ENCODE measurements at places on chromosomes 11 and 22.

DNA sequence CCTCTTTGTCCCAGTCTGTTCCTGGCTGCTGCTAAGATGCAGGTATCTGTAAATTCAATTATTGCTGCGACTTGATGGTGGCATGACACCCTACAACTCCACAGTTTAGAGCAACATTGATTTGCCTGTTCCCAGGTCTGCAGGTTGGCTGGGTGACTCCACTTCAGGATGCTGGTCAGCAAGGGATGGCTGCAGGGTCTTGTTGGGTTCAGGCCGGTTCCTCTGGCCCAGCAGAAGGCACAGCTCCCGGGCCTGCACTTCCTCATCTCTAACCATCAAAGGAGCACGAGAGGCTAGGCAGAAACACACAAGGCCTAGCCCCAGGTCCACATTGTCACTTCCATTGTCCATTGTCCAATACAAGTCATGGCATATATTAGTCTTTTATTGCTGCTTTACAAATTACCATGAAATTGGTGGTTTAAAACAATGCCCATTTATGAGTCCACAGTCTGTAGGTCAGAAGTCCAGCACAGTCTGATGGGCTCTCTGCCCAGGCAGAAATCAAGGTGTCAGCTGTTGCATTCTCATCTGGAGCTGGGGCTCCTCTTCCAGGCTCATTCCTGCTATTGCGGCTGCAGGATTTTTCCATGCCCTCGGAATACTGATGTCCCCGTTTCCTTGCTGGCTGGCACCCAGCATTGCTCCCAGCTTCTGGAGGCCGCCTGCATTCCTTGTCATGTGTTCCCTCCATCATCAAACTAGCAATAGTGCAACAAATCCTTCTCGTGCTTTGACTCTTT lies 96.6 kb upstream of the LMO1 start:
- DNase-seq, result no peak

- no peak for DNase-seq
Measured at GRCh38 chr11:24324211-24324610, 172.6 kb upstream of the LUZP2 start.

DNA sequence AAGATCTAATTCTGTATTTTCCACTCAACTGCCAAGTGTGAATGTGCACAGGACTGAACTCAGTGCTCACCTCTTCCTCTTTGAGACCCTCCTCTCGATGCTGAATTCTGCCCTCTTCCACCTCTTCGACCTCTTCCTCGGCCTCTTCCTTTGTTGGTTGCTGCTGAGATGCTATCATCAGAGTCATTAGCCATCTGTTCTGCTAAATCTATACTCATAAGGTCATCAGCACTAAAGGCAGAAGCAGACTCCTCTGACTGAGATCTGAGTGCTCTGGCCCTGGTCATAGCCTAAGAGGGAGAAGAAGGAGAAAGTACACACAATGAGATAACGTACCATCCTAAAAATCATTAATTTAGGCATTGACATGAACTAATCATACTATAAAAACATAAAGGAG lies 45.9 kb upstream of the GPR83 start:
- no peak for DNase-seq

DNA sequence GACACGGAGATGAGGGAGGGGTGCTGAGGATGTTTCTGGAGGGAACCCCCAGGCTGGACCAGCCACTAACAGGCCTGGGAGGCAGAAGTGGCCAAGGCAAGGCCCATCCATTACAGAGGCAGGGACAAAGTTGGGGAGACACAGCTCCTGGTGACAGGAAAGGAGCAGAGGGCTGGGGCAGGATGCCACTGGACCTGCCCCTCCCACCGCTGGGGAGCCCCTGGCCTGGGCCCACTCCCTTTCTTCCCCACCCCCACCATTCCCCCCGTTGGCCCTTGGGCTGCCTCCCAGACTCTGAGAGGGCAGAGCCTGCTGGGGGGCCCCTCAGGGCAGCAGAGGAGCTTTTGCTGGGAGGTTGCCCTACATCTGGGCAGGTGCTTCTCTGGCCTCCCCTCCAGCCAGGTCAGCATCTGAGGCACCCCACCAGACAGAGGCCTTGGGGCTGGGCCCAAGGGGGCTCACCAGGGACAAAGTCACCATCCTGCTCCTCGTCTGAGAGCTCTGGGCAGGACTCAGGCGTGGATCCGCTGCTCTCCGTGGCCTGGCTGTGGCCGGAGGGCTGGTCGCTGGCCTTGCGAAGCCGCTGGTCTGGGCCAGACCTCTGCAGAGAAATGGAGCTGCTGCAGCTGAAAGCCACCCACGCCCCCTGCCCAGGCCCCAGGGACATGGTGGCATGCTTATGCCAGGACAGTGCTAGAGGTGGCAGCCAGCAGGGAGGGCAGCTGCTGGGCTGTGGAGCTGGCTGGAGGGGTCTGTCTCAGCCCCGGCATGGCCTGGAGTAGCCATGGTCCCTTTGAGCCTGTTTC lies 33.1 kb upstream of the CARS1 start:
- DNase-seq, result no peak

DNA sequence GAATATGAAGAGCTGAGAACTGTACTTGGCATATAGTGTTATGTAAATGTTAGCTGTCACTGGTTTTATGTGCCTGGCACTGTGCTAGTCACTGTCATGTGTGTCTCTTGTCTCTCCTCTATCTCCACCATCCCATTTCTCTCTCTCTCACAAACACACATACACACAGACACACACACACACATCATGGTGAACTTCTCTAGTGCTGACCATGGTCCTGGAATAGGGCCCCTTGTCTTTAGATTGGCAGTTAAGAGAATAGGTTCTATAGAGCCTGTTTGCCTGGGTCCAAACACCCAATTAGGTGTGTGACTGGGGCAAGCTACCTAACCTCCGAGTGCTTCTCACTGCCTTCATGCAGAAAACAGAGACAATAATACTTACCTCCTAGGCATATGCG lies 109.7 kb upstream of the NARS2 start:
- DNase-seq, result no peak

- DNase-seq, result peak; percentile 14
Measured at GRCh38 chr11:70825893-70826540, 426.4 kb downstream of the SHANK2 start.

GRCh38 chr11:8206251-8207079 lies 37.6 kb upstream of the RIC3 start:
- peak; percentile 90 for DNase-seq

GRCh38 chr22:40631925-40632324 lies 4.6 kb downstream of the MRTFA start:
- no peak for DNase-seq

GRCh38 chr11:64132191-64132771 lies 33.6 kb downstream of the MACROD1 start:
- peak; percentile 46 for DNase-seq

DNA sequence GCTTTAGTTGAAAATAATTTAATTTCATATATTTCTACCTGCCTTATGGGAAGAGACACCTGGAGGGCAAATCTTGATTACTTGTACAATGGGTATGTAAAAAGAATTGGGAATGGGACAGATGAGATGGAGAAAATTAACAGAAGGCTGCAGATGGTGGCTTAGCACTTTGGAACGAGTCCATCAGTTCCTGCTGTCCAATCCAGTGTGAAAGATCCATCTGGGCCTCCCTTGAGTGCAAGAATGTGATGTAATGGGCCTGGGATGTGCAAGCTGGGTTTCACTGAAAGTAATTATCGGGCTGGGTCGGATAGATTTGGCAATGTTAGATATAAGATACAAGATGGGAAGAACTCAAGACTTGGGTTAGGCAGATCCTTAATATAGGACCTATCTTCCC lies 42.0 kb downstream of the CECR2 start:
- peak; percentile 61 for DNase-seq

- DNase-seq, result peak; percentile 80
Measured at GRCh38 chr11:8699903-8700302, 17.3 kb downstream of the RPL27A start.

DNA sequence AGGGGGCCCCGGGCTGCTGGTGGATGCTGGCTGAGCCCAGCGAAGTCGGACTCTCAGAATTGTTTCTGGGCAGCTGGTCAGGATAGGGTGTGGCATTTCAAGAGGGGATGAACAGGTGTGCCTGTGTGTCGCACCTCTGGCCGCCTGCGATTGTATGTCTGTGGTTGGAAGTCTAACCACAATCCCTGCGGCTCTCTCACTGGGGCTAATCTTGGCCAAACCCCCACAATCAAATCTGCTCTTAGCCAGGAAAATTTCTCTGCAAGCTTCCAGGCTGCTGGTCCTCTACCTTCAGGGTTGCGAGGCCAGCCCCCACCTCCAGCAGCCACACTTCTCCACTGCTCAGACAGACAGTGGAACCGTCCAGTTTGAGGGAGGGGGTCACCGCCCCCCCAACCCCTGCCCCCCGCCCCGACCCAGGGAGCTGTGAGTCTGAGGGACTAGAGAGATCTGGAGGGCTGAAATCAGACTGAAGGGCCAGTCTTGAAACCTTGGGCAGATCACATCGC lies 953 bp downstream of the ATG16L2 start:
- DNase-seq, result no peak

DNA sequence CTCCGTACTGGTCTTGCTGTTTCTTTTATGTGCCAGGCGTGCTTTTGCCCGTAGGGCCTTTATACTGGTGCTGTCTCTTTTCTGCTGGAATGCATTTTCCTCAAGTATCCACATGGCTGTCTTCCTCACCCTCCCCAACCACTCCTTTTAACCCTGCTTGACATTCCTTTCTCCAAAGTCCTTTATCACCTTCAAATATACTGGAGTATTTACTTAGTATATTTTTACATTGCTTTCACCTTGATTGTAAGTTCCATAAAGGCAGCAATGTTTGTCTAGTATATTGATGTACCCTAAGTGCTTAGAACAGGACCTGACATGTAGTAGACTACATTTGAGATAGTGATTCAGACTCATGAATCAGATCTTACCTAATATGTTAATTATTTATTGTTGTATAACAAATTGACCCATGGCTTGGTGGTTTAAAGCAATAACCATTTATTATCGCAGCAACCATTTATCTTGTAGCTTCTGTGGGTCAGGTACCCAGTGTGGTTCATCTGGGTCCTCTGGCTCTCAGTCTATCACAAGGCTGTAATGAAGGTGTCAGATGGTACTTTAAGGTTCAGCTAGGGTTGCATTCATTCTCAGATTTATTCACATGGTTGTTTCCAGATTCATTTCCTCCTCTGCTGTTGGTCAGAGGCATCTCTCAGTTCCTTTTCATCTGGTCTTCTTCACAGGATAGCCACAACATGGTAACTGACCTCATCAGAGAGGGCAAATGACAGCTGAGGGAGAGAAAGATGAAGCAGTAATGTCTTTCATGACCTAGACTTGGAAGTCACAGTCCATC lies 34.2 kb downstream of the DDX10 start:
- DNase-seq, result no peak

DNA sequence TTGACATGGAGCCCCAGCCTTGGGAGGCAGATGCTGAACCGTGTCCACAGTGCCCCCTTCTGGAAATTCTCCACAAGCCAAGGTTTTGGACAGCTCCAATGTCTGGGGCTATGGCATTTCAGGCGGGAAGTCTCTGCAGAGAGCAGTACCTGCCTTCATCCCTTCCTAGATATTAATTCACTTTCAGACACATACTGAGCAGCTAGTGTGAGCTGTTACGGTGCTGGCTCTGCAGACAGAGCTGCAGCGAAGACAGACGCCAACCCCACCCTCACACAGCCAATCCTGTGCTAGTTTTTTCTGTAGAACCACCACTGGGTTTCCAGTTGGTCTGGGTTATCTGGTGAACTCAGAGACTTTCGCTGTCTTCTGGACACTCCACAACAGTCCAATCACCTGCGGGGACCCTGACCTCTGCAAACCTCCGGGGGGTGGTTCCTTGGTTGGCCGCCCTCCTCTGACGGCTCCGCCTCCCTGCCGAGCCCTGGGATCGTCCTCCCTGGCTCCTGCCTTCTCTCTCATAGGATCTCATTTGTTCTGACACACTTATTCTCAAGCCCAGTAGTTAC lies 9.1 kb downstream of the LMF2 start:
- peak; percentile 75 for DNase-seq

GRCh38 chr11:61961570-61962212 lies 5.7 kb downstream of the FTH1 start:
- peak; percentile 89 for DNase-seq

DNA sequence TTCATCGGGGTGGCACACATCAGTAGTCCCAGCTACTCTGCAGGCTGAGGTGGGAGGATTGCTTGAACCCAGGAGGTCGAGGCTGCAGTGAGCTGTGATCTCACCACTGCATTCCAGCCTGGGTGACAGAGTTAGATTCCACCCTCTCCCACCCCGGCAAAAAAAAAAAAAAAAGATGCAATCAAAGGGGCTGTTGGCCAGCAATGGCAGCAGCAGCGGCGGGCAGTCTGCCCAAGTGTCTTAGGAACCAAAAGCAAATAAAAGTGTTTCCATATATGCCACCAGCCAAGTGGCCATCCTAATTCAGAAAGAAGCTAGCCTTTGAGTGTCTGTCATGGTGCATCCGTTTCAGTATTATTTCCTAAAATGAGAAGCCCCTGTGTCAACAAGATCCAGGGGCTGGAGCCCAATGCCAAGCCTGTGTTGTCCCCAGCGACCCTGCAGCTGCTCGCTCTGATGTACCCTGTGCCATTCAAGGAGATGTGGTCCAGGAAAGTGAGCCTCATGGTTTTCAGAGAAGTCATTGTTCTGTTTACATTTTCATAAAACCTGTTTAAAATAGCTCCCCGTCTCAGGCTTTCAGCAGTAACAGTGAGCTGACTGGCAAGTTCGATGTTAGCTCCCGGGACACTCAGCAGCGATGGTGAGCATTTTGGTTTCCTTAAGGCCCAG lies 12.5 kb downstream of the CDPF1 start:
- no peak for DNase-seq

GRCh38 chr22:50701076-50701419 lies 28.4 kb downstream of the SHANK3 start:
- DNase-seq, result no peak

DNA sequence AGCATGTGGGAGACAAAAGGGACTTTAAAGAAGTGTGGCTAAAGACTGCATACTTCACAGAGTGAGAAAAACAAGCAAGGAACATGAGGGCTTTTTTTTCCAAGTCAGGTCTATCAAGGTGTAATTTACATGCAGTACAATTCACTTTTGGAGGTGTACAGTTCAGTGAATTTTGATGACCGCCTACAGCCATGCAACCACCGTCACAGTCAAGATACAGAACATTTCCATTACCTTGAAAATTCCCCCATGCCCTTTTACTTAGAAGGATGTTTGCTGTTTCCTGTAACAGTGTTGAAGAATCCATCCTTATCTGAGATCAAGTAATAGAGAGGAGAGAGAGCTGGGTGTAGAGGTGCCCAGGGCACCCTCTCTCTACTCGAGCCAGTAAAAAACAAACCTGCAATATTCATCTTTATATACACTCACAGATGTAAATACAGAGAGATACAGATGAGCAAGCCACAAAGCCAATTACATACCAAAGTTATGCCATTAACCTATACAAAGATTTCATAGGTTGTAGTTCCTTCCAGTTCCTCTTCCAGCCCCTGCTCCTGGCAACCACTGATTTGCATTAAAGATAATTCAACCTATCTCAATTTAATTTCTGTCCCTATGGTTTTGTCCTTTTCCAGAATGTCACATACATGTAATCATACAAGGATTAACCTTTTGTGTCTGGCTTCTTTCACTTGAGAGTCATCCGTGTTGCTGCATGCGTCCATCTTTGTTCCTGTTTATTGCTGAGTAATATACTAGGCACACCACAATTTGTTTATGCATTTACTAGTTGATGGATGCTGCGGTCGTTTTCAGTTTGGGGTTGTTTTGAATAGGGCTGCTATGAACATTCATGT lies 35.0 kb upstream of the RASD2 start:
- DNase-seq, result no peak

GRCh38 chr22:22667966-22668880 lies 23.8 kb downstream of the GGTLC2 start:
- DNase-seq, result no peak
